ENCODE measurements at places on chromosomes 1 and 21.

GRCh38 chr1:221925947-221926346 lies 184.1 kb upstream of the DUSP10 start:
- DNase-seq, result no peak

- DNase-seq, result no peak
Measured at GRCh38 chr1:8144323-8144722, 118.2 kb upstream of the ERRFI1 start.

- no peak for DNase-seq
Measured at GRCh38 chr1:54335755-54336108, 70.5 kb downstream of the SSBP3 start.

- no peak for DNase-seq
Measured at GRCh38 chr1:154329152-154329521, 3.8 kb downstream of the ATP8B2 start.

GRCh38 chr1:6519935-6520671 lies 28.6 kb upstream of the PLEKHG5 start:
- DNase-seq, result no peak

DNA sequence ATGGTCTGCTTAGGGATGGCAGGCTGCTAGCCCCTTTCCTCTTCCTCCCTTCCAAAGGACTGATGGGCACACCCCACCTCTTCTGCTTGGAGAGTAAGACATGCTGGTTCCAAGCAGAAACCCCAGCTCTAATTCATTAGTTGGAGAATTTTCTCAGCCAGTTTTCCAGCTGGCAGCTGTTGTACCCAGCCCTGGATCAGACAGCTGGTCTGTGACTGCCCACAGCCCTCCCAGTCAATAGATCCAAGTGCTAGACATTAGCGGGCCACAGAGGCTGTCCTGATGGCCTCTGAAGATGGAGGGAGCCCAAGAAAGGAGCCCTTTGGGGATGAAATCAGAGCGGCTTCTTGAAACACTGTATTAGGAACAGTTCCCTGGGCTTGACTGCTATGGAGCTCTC lies 35.8 kb downstream of the ACOT11 start:
- no peak for DNase-seq

DNA sequence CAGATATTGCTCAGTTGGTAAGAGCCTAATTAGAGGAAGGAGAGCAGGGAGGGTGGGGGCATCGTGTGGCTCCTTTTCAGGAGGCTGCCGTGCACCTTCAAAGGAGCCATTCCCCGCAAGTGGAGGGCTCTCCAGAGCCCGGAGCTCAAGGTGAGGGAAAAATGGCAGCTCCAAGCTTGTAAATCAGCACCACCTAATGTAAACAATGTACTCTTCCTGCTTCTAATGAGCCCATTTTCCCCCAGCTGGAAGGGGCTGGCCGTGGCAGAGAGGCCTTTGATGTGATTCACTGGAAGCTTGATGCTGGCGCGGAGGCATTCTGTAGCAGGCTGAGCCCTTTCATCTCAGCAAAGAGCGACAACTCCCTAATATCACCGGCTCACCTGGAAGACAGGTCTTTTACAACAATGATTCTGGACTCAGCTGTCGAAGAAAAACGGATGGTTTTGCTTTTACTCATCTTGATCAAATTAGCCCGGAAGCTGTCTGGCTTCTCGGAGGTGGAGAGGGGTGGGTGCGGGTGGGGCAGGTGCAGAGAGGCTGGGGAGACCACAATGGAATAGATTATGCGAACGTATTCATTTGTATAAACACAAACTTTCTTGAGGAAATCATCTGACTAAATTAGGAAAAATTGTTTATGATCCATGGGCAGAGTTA lies 112.5 kb downstream of the RRAGC start:
- no peak for DNase-seq

- DNase-seq, result no peak
Measured at GRCh38 chr1:8947127-8947691, 1.5 kb downstream of the CA6 start.

DNA sequence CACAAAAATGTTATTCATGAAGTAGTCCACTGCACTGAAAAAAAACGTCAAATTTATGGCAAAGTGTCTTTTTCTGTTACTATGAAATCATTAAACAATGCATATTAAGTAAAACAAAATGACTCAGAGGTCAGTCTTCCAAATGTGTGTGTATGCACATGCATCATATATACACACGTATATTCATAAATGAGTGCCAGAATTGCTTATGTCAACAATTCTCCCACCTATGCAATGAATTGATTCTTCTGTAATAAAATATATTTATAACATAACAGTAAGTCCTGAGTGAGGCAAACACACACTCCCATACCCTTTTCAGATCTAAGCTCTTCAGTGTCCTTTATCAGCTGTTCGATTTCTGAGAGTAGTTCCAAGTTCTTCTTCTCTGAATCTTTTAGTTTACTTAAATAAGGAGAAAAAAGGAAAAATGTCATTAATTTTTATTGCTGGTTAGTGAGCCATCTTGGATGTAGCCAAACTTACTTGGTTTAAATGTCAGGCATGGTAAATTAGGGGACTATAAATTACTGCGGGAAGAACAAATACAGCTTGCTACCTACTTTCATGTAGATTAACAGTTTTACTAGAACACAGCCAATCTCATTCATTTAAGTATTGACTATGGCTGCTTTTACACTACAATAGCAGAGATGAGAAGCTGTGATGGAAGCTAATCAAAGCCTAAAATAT lies 131.9 kb downstream of the COQ8A start:
- DNase-seq, result no peak

GRCh38 chr1:6906783-6907182 lies 121.5 kb downstream of the CAMTA1 start:
- DNase-seq, result no peak

GRCh38 chr1:30728340-30728739 lies 5.0 kb upstream of the MATN1 start:
- DNase-seq, result no peak

DNA sequence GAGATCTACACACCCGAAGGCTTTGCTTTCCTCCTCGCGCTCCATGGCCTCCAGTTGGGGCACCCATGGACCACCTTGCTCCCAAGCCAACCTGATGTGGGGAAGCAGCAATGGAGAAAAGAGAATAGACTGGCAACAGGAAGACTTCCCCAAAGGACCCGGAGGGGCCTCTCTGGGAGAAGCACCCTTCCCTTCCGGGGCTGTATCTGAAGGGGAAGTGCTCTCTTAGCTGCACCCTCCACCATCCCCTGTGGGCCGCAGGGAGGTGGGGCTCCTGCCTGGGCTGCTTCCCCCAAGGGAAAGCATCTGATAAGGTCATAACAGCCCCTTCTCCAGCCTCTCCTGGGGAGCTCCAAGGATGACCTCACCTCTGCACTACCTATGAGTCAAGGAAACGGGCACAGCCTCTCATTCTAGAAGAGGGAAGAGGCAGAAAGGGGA lies 100.2 kb downstream of the RIPK4 start:
- no peak for DNase-seq

DNA sequence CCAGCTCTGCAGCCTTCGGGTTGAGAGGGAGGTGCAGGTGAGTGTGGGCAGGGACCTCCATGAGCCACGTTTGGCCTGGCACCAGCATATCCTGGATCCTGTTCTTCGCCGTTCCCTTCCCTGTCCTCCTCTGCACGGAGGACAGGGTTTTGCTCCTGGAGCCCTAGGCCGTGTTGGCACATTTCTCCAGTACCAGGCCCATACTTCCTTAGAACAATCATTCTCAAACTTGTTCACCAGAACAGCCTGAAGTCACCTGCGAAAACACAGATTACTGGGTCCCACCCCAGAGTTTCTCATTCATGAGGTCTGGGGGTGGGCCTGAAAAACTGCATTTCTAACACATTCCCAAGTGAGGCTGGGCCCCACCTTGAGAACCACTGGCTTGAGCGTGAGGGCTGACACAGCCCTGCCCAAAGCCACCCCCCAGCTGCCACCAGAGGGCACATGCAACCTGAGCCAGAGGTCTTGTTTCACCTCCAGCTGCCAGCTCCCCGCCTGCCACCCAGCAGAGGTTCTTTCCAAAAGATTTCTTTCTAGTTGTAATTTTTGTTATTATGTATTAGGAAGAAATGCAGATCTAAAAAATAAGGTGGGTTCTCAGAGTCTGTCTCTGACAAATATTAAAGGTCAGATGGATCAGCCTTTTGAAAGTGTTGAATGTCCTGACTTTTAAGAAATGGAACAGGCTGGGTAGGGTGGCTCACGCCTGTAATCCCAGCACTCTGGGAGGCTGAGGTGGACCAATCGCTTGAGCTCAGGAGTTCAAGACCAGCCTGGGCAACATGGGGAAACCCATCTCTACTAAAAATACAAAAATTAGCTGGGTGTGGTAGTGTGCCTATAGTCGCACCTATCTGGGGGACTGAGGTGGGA lies 39.6 kb upstream of the LDLRAP1 start:
- no peak for DNase-seq

GRCh38 chr1:90502696-90503095 lies 214.4 kb downstream of the BARHL2 start:
- no peak for DNase-seq

DNA sequence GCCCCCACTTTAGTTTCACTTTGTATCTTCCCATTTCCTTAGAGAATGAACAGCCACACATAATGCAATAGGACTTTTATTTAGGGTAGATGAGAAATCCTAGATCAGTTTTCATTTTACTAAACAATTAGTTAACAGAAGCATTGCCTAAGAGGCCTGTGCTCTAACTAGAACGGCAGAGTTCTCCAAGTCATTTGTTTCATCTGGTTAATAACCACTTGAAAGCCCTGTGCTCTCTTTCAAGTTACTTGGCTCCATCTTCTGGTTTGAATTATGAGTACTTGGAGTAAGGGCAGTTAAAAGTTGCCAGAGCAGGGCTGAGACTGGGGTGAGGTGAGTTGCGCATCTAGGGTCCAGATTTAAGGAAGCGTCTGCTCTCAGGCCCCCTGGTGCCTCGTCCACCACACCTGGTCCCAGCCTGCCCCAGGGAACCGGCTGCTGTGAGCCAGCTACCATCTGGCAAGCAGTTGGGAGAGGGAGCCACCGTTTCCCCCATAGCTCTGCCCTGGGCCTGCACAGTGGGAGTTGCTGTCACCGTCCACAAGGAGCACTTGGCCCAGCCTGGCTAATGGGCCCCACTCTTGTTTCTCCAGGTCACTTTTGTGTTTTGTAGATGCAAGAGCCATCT lies 18.1 kb upstream of the SLC44A3 start:
- DNase-seq, result no peak

DNA sequence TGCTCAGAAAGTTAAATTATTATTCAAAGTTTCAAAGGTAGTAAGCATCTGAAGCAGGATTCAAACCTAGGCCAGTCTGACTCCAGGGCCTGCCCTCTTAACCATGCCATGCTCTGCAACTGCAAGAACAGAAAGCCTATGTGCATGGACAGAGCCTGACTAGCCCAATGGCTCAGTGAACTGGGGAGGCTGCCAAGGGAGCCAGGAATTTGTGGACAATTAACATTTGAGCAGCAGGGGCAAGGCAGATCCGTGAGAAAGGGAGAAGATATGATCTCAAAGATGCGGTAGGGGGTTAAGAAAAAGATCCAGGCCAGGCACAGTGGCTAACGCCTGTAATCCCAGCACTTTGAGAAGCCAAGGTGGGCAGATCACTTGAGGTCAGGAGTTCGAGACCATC lies 6.5 kb upstream of the ATP1A4 start:
- no peak for DNase-seq

GRCh38 chr21:36156815-36157670 lies at the start of gene DOP1B:
DOP1B (plus strand) TSS chr21:36156824; CDS start chr21:36164734, 7,910 bp downstream.
- DNase-seq, result peak; percentile 46

- DNase-seq, result no peak
Measured at GRCh38 chr1:89927049-89927448, 67.9 kb upstream of the ZNF326 start.

GRCh38 chr21:25790122-25790877 lies 55.5 kb downstream of the GABPA start:
- no peak for DNase-seq

GRCh38 chr1:4935807-4936206 lies 281.4 kb downstream of the AJAP1 start:
- no peak for DNase-seq

- no peak for DNase-seq
Measured at GRCh38 chr1:83606416-83606955, 392.4 kb downstream of the TTLL7 start.

DNA sequence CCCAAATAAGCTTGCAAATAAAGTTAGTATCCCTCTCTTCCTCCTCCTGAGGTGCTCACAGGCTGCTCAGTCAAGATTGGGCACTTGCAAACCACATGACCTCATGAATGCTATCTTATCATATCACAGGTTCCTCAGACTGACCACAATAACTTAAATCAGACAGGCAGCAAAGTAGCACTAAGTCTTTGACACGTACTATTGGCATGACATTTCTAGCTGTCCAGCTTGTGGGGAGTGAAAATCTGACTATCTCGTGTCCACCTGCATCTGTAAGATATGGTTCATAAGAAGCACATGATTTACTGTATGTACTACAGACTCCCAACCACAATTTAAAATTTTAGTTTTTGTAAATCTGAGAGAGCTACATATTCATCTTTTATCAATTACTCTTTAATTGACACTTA lies 58.0 kb upstream of the GFI1 start:
- no peak for DNase-seq

DNA sequence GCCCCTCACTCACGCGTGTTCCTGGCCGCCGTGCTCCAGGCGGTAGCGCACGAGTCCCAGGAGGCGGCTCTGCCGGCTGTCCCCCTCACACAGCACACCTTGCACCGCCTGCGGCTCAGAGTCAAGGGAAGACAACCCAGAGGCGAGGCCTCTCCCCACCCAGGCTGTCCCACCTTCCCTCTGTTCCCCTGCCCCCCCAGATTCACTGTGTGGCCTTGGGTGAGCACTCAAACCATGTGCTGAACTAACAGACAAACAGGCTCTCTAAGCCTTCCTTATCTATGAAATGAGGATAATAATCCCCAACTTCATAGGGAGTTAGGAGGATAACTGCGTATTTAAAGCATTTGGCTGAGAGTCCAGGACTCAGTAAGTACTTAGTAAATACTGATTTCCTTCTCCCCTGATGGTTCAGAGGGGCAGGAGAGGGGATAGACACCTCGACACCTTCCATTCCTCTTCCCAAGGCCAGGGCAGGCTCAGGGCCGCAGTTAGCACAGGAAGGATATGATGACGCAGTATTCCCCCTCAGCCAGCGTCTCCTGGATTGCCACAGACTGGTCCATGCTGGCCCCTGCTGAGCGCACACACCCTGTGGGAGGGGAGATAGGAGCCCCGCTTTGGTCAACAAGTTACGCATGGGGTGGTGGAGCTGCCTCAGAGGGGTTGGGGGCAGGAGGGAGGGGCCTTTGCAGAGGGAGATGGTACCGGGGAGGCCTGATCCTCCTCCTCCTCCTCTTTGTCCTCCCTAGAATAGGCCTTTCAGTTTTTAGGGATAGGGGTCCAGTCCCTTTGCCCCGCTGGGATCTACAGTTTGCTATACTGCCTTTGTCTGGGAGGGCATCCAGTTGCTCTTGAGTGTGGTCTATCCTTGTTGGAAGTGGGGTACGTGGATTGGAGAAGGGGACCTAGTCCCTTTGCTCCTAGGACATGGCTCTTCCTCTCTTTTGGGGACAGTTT lies 830 bp downstream of the INPP5B start:
- no peak for DNase-seq

- DNase-seq, result no peak
Measured at GRCh38 chr1:71157151-71157550, 76.3 kb upstream of the ZRANB2 start.

DNA sequence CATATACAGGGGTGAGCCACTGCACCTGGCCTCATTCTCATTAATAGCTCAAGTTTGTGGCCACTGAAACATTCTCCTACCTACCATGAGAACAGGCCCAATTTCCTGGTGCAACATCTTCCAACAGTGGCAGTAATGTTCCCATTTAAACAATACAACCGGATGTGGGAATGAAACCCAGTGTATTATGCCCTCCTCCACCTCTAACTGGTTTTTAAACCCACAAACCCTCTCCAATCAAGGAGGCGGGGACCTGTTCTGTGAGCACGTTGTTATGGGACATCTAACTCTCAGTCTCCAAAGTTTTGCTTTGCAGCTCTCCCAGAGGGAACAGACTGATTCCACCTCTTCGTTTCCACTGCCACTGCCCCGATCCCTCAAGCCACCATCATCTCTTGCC lies 2.6 kb downstream of the CTNNBIP1 start:
- DNase-seq, result no peak

Data from GM12892 (cell line).